ENCODE measurements at places on chromosomes 5 and 9.

GRCh38 chr9:94663140-94663539 lies 23.8 kb upstream of the FBP1 start:
- peak; percentile 57 for DNase-seq

- no peak for DNase-seq
These were observed 124.0 kb upstream of the TAF11L2 start for GRCh38 chr5:17373814-17374556.

- no peak for DNase-seq
These were observed 152.9 kb upstream of the ISL1 start for GRCh38 chr5:51230336-51230735.

- DNase-seq: no peak
These were observed 49.7 kb upstream of the LHFPL2 start for GRCh38 chr5:78698191-78698791.

DNA sequence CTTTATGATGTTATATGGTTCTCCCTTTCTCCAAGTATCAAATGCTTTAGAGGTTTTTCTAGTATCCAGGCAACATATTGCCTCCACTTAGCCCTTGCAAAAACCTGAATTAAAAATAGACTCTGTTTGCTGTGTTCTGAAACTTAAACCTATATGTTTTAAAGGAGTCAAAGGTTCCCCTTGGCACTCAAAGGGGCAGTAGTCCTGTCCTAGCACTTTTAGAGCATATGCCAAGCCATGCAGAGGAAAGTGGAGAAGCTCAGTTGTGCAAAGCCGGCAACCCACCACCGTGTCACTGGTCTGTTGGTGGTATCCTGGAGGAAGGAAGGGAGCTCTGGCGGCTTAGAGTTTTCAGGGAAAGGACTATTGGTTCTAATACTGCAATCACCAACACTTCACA lies 154.3 kb downstream of the PIP5K1B start:
- no peak for DNase-seq

DNA sequence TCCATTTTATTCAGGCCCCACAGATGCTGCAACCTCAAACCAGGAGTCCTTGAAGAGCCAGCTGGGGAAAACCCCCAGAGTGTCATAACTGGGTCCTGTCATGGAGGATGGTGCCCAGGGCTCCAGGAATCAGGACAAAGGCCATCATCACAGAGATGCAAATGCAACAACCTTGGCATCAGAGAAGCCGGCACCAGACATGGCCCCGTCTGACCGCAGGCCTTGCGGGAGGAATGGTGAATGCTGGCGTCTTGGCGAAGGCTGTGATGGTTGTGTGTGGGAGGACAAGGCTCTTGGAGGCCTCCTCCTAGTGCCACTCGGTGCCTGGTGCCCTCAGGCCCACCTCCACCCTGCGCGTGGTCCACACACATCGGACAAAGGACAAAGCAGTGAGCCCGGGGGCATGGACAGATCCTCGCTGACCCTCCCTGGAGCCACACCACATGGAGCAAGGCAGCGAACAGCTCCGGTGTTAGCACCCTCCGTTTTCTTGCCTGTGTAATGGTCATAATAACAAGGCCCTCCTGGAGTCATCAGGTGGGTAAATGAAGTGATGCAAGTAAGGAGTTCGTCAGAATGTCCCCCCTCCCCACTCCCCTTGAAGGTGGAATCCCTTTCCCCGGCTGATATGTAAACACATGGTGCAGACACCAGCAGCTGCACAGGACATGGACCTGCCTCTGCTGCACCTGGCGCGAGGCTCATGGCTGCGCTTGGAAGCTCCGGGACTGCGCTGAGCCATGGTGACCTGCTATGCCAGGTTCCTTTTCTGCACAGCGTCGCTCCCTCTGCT lies 380.7 kb downstream of the IRX2 start:
- no peak for DNase-seq

GRCh38 chr5:93611273-93611975 lies 28.4 kb downstream of the NR2F1 start:
- DNase-seq: no peak

- DNase-seq: no peak
These were observed 9.2 kb upstream of the AGPAT2 start for GRCh38 chr9:136696502-136696901.

GRCh38 chr5:17269201-17269600 lies 51.8 kb downstream of the BASP1 start:
- no peak for DNase-seq

GRCh38 chr5:139212486-139212885 lies 14.3 kb upstream of the SIL1 start:
- DNase-seq: no peak

DNA sequence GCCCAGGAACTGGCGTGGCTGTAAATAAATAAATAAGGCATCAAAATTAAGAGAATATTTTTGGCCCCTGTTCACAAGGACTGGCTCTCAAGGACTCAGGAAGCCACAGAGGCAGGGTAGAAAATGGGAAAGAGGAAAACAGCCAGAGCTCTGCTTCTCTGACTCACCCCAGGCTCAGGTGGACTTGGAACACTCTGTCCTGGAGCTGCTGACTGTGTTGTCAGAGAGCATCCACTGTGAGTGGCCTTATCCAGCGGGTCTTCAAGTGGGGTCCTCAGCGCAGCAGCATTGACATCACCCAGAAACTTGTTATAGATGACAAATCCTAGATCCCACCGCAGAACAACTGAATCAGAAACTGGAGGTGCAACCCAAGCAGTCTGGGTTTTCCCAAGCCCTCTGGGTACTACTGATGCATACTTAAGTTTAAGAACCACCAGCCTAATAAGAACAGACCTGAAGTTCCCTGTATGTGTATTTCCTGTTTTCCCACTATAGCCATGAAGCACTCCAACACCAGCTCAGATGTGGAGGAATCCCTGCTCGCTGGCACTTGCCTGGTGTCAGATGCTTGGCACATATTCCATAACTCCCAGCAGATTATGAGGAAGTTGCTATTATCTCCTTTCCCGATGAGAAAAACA lies 20.5 kb downstream of the ADRA1B start:
- DNase-seq: no peak

- DNase-seq: peak; percentile 9
These were observed 837.1 kb upstream of the C9orf72 start for GRCh38 chr9:28410411-28410810.

GRCh38 chr9:20557890-20558565 lies 64.3 kb downstream of the MLLT3 start:
- DNase-seq: no peak

DNA sequence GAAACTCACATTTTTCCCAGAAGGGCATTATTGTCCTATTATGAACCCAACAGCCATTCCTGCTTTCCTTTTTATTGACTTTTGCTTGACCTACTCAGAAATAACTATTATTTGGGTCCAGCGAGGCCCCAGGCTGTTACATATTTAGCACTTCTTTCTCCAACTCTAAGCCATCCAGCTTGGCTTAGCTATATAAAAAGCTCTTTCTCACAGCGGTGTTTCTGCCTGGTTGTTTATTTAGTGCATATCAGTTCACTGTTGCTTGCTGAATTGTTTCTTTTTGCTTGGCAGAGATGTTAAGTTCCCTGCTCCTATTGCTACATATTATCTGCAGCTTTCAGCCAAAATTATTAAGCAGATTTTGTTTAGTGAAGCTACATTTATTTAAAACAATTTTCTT lies 1156.8 kb upstream of the SEMA6A start:
- peak; percentile 44 for DNase-seq

DNA sequence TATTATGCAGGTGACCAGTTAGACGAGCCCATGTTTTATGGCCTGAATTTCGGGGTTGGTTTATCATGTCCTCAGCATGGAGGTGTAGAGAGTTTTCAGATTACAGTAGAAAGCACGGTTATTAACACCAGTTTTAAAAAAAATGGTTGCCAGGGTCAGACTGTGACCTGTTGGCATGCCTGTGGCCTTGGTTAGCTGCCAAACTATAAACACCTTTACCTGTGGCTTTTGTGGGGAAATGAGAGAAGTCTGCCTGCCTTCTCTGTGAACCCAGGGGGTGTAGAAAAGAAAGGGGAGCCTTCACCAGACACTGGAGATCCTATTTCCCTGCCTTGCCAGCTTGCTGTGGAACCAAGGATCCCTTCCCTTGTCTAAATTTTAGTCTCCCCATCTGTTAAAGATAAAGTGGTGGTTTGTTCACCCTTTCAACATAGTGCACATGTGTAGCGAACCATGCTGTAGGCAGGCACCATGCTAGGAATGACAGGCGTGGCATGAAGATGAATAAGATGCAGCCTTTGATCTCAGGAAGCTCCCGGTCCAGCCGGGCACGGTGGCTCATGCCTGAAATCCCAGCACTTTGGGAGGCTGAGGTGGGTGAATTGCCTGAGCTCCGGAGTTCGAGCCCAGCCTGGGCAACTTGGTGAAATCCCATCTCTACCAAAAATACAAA lies 6.1 kb upstream of the PHF19 start:
- DNase-seq: no peak

DNA sequence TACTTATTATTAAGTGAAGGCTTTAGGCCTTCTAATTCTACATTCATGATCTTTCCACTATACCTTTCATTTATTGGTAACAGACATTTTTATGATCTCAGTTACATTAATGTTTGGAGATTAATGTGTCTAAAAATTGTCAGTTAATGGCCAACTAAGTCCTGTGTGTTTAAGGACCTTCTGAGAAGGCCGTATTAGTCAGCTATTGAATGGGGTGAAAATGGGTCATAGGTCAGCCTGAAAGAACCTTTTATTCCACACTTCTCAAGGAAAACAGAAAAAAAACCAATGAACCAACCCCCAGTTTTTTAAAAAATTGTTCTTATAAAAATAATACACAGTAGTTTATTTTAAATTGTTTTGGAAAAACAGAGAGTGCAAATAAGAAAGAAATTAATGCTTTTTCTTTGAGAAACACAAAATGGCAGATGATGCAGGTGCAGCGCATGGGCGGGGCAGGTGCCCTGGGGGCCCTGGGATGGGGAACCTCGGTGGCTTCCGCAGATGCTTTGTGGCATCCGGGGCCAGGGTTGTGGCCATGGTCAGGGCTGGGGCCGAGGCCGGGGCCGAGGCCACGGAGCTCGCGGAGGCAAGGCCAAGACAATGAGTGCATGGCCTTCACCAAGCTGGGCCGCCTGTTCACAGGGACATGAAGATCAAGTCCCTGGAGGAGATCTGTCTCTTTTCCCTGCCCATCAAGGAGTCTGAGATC lies 141.9 kb downstream of the SPATA31D1 start:
- no peak for DNase-seq

- DNase-seq: no peak
These were observed 525.8 kb downstream of the AGTPBP1 start for GRCh38 chr9:85215961-85216360.

Data from stomach (tissue), 19 donors.